ENCODE measurements at places on chromosomes 3 and 15. TPM values are rescaled to one million over a fixed set of nuclear protein-coding genes. Genes with fewer than 3 reads are reported as not detected.

DNA sequence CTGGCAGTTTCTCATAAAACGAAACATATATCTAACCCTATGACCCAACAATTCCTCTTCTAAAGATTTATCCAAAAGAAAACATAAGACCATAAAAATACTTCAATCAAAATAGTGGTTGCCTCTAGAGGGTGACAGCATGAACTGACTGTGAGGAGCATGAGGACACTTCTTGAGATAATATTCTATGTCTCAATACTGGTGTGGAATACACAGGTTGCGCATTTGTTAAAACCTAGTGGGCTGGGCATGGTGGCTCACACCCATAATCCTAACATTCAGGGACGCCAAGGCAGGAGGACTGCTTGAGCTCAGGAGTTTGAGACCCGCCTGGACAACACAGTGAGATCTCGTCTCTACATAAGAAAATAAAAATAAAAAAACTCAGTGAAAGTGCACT, 57.3 kb downstream of the HERC1 start:
- H3K36me3 ChIP-seq = peaks cover 29% of the 10 kb centered on the region
- no peak overlapping the region for H3K27ac ChIP-seq
- no peaks in the 10 kb centered on the region for H3K27me3 ChIP-seq

DNA sequence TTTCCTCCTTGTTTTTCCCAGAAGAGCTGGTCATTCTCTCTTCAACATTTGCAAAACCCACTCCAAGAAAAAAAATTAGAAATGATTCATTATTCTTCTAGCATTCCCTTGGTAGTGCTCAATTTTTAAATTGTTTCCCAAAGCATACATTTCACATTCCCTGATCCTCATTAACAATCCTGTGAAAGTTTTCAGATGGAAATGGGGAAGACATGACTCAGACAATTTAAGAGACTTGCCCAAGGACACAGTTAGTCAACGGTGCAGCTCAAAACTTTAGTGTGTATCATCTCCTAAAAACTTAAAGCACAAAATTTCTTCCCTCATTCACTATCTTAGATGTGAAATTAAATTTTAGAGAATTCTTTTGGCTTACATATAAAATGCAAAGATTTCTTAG, 17.1 kb upstream of the ABI3BP start:
- DNase-seq = no peak
- H3K36me3 ChIP-seq = no peaks in the 10 kb centered on the region
- H3K4me1 ChIP-seq = no peaks in the 10 kb centered on the region

- DNase-seq = no peak
- no peaks in the 10 kb centered on the region for H3K27me3 ChIP-seq
- no peaks in the 10 kb centered on the region for H3K4me1 ChIP-seq
- H3K36me3 ChIP-seq = no peaks in the 10 kb centered on the region
- H3K27ac ChIP-seq = no peak overlapping the region
These were observed 229.3 kb upstream of the ARPP21 start for GRCh38 chr3:35409991-35410390.

- peaks cover 2% of the 10 kb centered on the region for H3K27me3 ChIP-seq
- peaks cover 16% of the 10 kb centered on the region for H3K4me1 ChIP-seq
- no peak overlapping the region for H3K27ac ChIP-seq
- no peaks in the 10 kb centered on the region for H3K36me3 ChIP-seq
These were observed 1042.9 kb downstream of the NTRK3 start for GRCh38 chr15:87213626-87214025.

GRCh38 chr15:62706317-62706716, 336.2 kb upstream of the TPM1 start:
- no peak for DNase-seq
- no peak overlapping the region for H3K27ac ChIP-seq
- H3K4me3 ChIP-seq = no peak overlapping the region
- peaks cover 5% of the 10 kb centered on the region for H3K4me1 ChIP-seq

LRRIQ4 gene
- total RNA-seq = 0.11 TPM

DNA sequence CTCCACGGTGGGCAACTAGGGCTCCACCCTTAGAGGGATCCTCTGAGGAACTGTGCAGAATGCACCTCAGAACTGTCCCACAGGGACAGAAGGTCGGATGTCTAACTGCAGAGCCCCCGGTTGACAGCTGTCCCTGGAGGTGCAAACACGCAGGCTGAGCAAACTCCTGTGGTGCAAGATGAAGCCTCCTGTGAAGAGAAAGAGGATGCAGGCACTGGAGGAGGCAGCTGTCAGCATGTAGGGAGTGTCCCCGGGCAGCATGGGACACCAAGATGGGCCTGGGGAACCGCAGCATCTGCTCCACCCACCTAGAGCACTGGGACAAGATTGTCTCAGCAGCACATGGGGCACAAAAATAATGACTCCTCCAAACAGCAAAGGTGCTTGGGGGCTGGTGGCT, 258.9 kb downstream of the ABHD5 start:
- no peak overlapping the region for H3K27ac ChIP-seq
- DNase-seq = no peak
- peaks cover 7% of the 10 kb centered on the region for H3K4me1 ChIP-seq

Data from mesothelial cell of epicardium (in vitro differentiated cells).